ENCODE measurements at places on chromosomes 1 and 21. TPM values are rescaled to one million over a fixed set of nuclear protein-coding genes. Genes with fewer than 3 reads are reported as not detected.

- no peaks in the 10 kb centered on the region for H3K36me3 ChIP-seq
- peaks cover 6% of the 10 kb centered on the region for H3K4me1 ChIP-seq
- H3K27me3 ChIP-seq = no peaks in the 10 kb centered on the region
- H3K4me3 ChIP-seq = no peak overlapping the region
- DNase-seq = peak; percentile 71
These were observed 17.0 kb upstream of the RUNX3 start for GRCh38 chr1:24946861-24947658.

DNA sequence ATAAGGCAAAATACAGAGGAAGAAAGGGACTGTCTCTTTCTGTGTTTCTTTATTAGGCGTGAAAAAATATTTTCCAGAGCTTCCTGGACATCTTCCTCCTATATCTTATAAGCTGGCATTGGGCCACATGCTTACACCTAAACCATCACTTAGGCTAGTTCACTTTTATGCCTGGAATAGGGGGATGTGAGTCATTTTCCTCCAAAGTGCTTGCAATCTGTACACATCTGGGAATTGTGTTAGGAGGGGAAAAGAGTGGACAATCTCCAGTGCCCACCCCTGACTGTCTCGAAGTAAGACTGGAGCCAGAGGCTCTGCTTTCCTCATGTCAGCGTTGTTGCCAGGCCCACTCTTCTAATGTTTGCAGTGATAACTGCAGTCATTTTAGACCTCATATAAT lies 29.9 kb downstream of the GIPC2 start:
- DNase-seq = peak; percentile 37
- no peaks in the 10 kb centered on the region for H3K36me3 ChIP-seq
- H3K4me1 ChIP-seq = peaks cover 33% of the 10 kb centered on the region
- no peak overlapping the region for H3K27ac ChIP-seq
- H3K4me3 ChIP-seq = no peak overlapping the region

DNA sequence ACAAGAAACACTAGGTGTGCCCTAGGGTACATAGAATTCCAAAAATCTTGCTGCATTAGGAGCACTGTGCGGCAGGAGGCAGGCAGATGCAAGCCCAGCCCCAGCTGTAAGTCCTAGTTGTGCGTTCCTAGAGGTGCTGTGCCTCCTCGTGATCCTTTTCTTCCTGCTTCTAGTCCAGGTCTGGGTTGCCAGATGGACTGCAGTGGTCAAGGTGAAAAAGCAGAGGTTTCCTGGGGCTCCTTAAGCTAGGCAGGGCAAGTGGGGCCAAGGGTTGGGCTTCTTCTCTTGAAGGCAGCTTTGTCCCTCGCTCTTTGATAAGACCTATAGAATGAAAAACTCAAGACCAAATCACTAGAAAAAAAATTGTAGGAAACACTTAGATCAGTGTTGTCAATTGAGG lies 21.6 kb upstream of the SLC45A3 start:
- no peaks in the 10 kb centered on the region for H3K36me3 ChIP-seq
- no peak overlapping the region for H3K4me3 ChIP-seq
- no peak for DNase-seq
- 0 out of 2 replicates have a peak, but pooled peaks cover 2% of the 10 kb centered on the region for H3K4me1 ChIP-seq
- H3K27ac ChIP-seq = no peak overlapping the region

DNA sequence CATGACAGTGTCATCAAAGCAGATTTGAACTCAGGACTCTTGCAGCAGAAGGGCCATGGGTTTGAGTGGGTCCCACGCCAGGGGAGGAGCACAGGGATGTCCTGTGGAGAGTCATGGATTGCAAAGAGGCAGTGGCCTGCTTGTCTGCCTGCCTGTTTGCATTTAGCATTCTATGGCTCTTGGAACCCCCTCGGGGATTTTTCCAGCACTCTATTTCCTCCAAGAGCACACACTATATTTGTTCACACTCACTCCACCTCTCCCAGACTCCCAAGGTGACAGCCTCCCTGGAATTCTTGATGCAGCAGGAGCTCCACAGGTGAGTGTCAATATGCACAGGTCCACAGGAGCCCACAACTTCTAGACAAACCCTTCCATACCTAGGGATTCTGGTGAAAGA lies 73.1 kb upstream of the LRRN2 start:
- no peaks in the 10 kb centered on the region for H3K36me3 ChIP-seq
- peaks cover 28% of the 10 kb centered on the region for H3K27me3 ChIP-seq
- DNase-seq = no peak
- H3K4me3 ChIP-seq = no peak overlapping the region

- H3K27ac ChIP-seq = no peak overlapping the region
- H3K27me3 ChIP-seq = no peaks in the 10 kb centered on the region
- no peak for DNase-seq
These were observed 6.2 kb upstream of the HMGCS2 start for GRCh38 chr1:119774746-119775490.

- H3K27me3 ChIP-seq = no peaks in the 10 kb centered on the region
- no peak for DNase-seq
- no peak overlapping the region for H3K4me3 ChIP-seq
- H3K4me1 ChIP-seq = no peaks in the 10 kb centered on the region
These were observed 57.9 kb downstream of the H3-3A start for GRCh38 chr1:226120398-226120797.

- no peak overlapping the region for H3K27ac ChIP-seq
- H3K36me3 ChIP-seq = no peaks in the 10 kb centered on the region
- no peak for DNase-seq
- peaks cover 15% of the 10 kb centered on the region for H3K4me1 ChIP-seq
- no peaks in the 10 kb centered on the region for H3K27me3 ChIP-seq
These were observed 6.7 kb downstream of the PIK3CD start for GRCh38 chr1:9658199-9658598.

GRCh38 chr1:24390924-24391782 lies 22.4 kb downstream of the STPG1 start:
- peak overlapping the region; percentile 54 for H3K27ac ChIP-seq
- peak overlapping the region; percentile 58 for H3K4me3 ChIP-seq
- no peaks in the 10 kb centered on the region for H3K36me3 ChIP-seq
- no peaks in the 10 kb centered on the region for H3K27me3 ChIP-seq
- H3K4me1 ChIP-seq = peaks cover 44% of the 10 kb centered on the region

- no peak overlapping the region for H3K4me3 ChIP-seq
- H3K4me1 ChIP-seq = no peaks in the 10 kb centered on the region
- DNase-seq = no peak
These were observed 18.0 kb downstream of the CD244 start for GRCh38 chr1:160844447-160845232.

DNA sequence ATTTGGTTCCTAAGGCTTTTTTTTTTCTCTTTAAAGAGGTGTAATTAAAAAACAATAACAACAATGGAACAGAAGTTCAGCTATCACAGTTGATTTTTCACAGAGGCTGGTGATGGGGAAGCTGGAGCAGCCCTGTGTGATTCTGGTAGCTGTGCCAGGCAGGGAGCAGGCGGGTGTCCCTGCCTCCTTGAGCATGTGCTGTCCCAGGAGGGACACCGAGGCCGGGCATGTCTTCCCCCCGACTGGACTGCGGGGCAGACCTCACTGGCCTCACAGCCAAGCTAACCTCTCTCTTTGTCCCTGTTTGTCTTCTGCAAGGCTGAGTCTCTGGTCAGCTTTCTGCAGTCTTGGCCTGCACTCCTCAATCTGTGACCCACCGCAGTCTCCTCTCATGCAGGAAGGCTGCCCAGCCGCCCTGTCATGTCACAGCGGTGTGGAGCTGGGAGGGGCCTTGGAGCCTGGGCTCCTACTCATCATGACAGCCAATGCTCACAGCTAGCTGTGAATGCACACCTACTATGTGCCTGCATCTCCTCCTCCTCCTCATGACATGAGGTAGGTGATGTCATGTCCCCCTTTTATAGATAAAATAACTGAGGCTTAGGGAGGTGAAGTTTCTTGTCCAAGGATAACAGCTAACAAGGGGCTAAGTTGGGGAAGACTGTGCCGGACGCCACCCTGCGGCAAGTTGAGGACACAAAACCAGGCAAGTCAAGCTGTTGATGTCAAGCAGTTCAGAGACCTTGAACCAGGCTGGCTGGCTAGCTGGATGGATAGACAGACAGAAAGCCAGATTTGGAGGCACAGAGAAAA lies 10.3 kb upstream of the ACTL8 start:
- H3K4me3 ChIP-seq = no peak overlapping the region
- no peak overlapping the region for H3K27ac ChIP-seq
- H3K36me3 ChIP-seq = no peaks in the 10 kb centered on the region
- DNase-seq = no peak
- H3K27me3 ChIP-seq = no peaks in the 10 kb centered on the region

- no peaks in the 10 kb centered on the region for H3K27me3 ChIP-seq
- no peak overlapping the region for H3K4me3 ChIP-seq
- H3K4me1 ChIP-seq = no peaks in the 10 kb centered on the region
These were observed 185.2 kb downstream of the FAF1 start for GRCh38 chr1:50774759-50775351.

GRCh38 chr1:162271972-162272371 lies 104.7 kb downstream of the SPATA46 start:
- no peak overlapping the region for H3K4me3 ChIP-seq
- no peak for DNase-seq
- no peak overlapping the region for H3K27ac ChIP-seq
- no peaks in the 10 kb centered on the region for H3K4me1 ChIP-seq
- no peaks in the 10 kb centered on the region for H3K27me3 ChIP-seq
- H3K36me3 ChIP-seq = no peaks in the 10 kb centered on the region

- no peak overlapping the region for H3K4me3 ChIP-seq
- no peak overlapping the region for H3K27ac ChIP-seq
- peak; percentile 12 for DNase-seq
- H3K36me3 ChIP-seq = no peaks in the 10 kb centered on the region
These were observed 28.2 kb upstream of the RGL1 start for GRCh38 chr1:183776731-183777130.

DNA sequence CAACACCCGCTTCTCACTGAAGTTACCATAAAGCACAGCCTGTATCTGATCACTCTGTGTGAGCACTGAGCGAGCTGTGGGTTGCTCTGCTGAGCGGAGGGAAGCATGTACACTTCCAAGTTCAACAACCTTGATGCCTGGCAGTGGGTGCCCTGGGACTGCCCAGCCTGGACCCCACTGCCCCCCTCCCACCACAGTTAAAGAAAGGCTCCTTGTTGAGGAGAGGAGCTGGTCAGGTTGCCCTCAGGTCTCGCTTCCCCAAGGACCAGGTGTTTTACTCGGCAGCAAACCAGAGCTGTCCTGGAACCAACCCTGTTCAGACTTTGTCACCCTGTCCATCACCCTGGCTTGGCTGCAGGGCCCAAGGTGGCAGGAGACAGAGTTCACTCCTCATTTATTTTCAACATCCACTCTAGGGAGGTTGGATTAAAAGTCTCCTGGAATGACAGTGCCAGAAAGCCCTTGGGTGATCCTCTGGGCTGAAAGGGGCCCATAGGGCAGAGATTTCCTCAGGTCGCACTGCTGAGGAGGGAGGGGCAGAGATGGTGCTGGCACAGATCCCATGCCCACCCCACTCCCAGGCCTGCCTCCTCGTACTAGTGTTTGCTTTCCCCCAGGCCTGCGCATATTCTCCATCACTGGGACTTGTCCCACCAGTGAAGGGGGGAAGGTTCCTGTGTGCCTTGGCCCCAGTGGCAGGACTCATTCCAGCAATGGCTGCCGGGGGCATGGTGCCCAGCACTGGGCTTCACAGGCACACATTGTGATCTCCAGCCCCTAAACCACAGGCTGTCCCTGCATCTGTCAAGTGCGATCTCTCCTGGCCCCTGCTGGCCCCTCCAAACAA lies 101.7 kb downstream of the TRABD2B start:
- H3K4me1 ChIP-seq = no peaks in the 10 kb centered on the region
- no peaks in the 10 kb centered on the region for H3K27me3 ChIP-seq
- no peak overlapping the region for H3K4me3 ChIP-seq
- H3K36me3 ChIP-seq = no peaks in the 10 kb centered on the region

GRCh38 chr1:94105581-94105952 lies 15.4 kb downstream of the ABCA4 start:
- no peak overlapping the region for H3K4me3 ChIP-seq
- DNase-seq = no peak
- no peaks in the 10 kb centered on the region for H3K4me1 ChIP-seq
- H3K27me3 ChIP-seq = no peaks in the 10 kb centered on the region

GRCh38 chr1:233440951-233441401 lies 113.5 kb downstream of the MAP3K21 start:
- DNase-seq = peak; percentile 80
- no peaks in the 10 kb centered on the region for H3K36me3 ChIP-seq
- no peak overlapping the region for H3K4me3 ChIP-seq
- no peaks in the 10 kb centered on the region for H3K4me1 ChIP-seq
- H3K27me3 ChIP-seq = peaks cover 13% of the 10 kb centered on the region

GRCh38 chr1:153774026-153774595 lies 1.1 kb upstream of the SLC27A3 start:
- H3K4me3 ChIP-seq = no peak overlapping the region
- peaks cover 5% of the 10 kb centered on the region for H3K36me3 ChIP-seq
- H3K4me1 ChIP-seq = peaks cover 7% of the 10 kb centered on the region
- H3K27ac ChIP-seq = no peak overlapping the region
- DNase-seq = peak; percentile 20
- no peaks in the 10 kb centered on the region for H3K27me3 ChIP-seq

DNA sequence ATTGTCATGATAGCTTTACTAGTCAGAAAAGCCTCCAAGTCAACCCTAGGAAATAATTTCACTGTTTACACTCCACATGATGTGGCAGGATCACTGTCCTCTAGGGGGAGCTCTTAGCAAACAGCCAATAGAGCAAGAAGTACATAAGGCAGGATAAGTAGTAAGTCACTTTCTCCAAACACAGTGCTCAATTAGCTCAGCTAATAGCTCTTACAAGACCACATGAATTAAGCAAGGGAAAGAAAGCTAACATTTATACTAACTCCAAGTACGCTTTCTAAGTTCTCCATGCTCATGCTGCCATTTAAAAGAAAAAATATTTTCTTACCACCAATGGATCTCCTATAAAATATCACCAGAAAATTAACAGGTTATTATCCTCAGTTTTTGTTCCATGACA lies 66.9 kb upstream of the LRIF1 start:
- no peak overlapping the region for H3K4me3 ChIP-seq
- DNase-seq = peak; percentile 64
- no peak overlapping the region for H3K27ac ChIP-seq

- peak; percentile 68 for DNase-seq
- no peak overlapping the region for H3K4me3 ChIP-seq
- H3K4me1 ChIP-seq = peaks cover 45% of the 10 kb centered on the region
- no peaks in the 10 kb centered on the region for H3K36me3 ChIP-seq
These were observed 71.3 kb downstream of the TOR3A start for GRCh38 chr1:179153217-179153616.

GRCh38 chr1:196063294-196063693 lies 544.9 kb downstream of the KCNT2 start:
- no peak overlapping the region for H3K27ac ChIP-seq
- 0 out of 2 replicates have a peak, but pooled peaks cover 8% of the 10 kb centered on the region for H3K4me1 ChIP-seq
- no peaks in the 10 kb centered on the region for H3K36me3 ChIP-seq
- H3K4me3 ChIP-seq = peak overlapping the region; percentile 6
- DNase-seq = peak; percentile 57

The IGSF9 gene
- not detected for total RNA-seq

The SLFNL1 gene
- not detected for total RNA-seq

The OR6K3 gene
- not detected for total RNA-seq

The ATP1A4 gene
- total RNA-seq = not detected

The KRTAP27-1 gene
- not detected for total RNA-seq

The HMGCL gene
- 48.1 TPM for total RNA-seq

The SPATA21 gene
- total RNA-seq = not detected

The B3GALT5 gene
- not detected for total RNA-seq

All from GM23248 (cell line).